ENCODE measurements at places on chromosomes 3 and 15. TPM values are rescaled to one million over a fixed set of nuclear protein-coding genes. Genes with fewer than 3 reads are reported as not detected.

- no peak for DNase-seq
These were observed 30.2 kb upstream of the ATOSA start for GRCh38 chr15:52709187-52709981.

GRCh38 chr3:159853506-159853864 lies 135.2 kb upstream of the IL12A start:
- DNase-seq: no peak

GRCh38 chr3:180275176-180275575 lies 238.4 kb upstream of the PEX5L start:
- no peak for DNase-seq

The CACNA2D2 gene
- 1.7 TPM for total RNA-seq

The TM4SF18 gene
- 4.3 TPM for total RNA-seq

The GOLGA6B gene
- total RNA-seq: not detected

DNA sequence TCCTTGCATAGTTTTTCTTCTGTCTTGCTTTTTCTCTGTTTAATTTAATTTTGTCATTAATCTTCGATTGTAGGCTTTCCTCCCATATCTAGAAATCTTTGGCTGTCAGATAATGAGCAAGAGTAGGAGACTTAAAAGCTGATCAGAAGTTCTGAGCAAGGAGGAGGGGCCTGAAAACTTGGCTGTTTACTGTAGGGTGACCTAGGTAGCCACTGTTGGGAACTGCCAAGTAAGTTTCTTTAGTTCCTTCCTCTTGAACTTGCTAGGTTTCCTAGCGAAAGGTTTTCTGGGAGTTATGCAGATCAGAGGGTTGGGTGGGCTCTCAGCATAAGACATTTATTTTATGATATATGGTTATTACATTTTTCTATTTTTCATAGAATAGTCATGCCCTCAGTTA lies 14.5 kb downstream of the ALPK3 start:
- DNase-seq: no peak

GRCh38 chr3:115549071-115549470 lies 74.2 kb upstream of the GAP43 start:
- no peak for DNase-seq

- DNase-seq: no peak
These were observed 212.4 kb downstream of the CNTN4 start for GRCh38 chr3:2311022-2311421.

- DNase-seq: no peak
These were observed 27.6 kb upstream of the FOXP1 start for GRCh38 chr3:71611099-71611498.

The TMC3 gene
- total RNA-seq: 0.71 TPM

The C3orf52 gene
- total RNA-seq: 2.2 TPM

The GOLGA8J gene
- 0.54 TPM for total RNA-seq

DNA sequence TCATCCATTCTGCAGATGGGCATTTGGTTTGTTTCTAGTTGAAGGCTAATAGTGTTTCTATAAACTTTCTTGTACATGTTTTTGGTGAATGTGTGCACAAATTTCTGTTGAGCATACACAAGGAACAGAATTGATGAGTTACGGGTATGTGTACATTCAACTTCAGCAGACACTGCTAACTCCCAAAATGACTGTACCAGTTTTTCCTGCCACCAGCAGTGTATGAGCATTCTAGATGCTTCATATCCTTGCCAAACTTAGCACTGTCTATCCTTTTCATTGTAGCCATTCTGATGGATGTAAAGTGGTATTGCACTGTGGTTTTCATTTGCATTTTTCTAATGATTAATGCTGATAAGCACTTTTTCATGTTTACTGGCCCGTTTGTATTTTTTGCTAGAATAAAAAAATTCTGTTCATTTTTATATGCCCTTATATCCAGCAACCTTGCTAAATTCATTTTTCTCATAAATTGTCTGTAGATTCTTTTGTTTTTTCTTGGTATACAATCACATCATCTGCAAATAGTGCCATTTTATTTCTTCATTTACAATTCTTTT lies 110.2 kb downstream of the ATP1B3 start:
- no peak for DNase-seq

All from sigmoid colon (tissue), 7 donors.